Parietal lobe (tissue), 2 donors: ENCODE measurements at places on chromosomes 13 and 19. TPM values are rescaled to one million over a fixed set of nuclear protein-coding genes. Genes with fewer than 3 reads are reported as not detected.

The LRRC63 gene
- 4.4 TPM for total RNA-seq

The FFAR3 gene
- total RNA-seq = not detected

The C5AR2 gene
- total RNA-seq = under 0.01 TPM

The CEACAM5 gene
- total RNA-seq = not detected

The SMIM7 gene
- total RNA-seq = 63.2 TPM

The GRIN2D gene
- total RNA-seq = 4.1 TPM

The IL11 gene
- total RNA-seq = not detected

The C13orf42 gene
- not detected for total RNA-seq

The KLF16 gene
- total RNA-seq = 3.4 TPM

The NDUFA7 gene
- 5.9 TPM for total RNA-seq

The ZNF823 gene
- 15.7 TPM for total RNA-seq

The RASL11A gene
- 0.94 TPM for total RNA-seq

The KIR3DL2 gene
- total RNA-seq = not detected

The IL27RA gene
- 5.6 TPM for total RNA-seq

The ANGPTL8 gene
- not detected for total RNA-seq

The PLVAP gene
- total RNA-seq = 2.2 TPM

The HIF3A gene
- 12.2 TPM for total RNA-seq

The CD209 gene
- not detected for total RNA-seq

The DPF1 gene
- 47.0 TPM for total RNA-seq

The MTUS2 gene
- total RNA-seq = 6.9 TPM

The MAST1 gene
- total RNA-seq = 131 TPM

The KCNJ14 gene
- 1.6 TPM for total RNA-seq

The ONECUT3 gene
- total RNA-seq = not detected

The TEAD2 gene
- total RNA-seq = 9.4 TPM

The LILRA2 gene
- 0.31 TPM for total RNA-seq

The GIPC1 gene
- total RNA-seq = 26.3 TPM

The SIGLEC9 gene
- total RNA-seq = 0.31 TPM

The F10 gene
- total RNA-seq = not detected

The PSG11 gene
- total RNA-seq = not detected

The NAPSA gene
- 0.63 TPM for total RNA-seq

The ZNF534 gene
- total RNA-seq = 9.4 TPM

The ZNF805 gene
- total RNA-seq = 44.4 TPM

The KANK3 gene
- 3.8 TPM for total RNA-seq

The ZNF536 gene
- 56.0 TPM for total RNA-seq

The FUT6 gene
- total RNA-seq = not detected

The TMIGD2 gene
- total RNA-seq = 0.31 TPM

The ETHE1 gene
- total RNA-seq = 19.4 TPM

The PSG5 gene
- not detected for total RNA-seq

The ANKRD24 gene
- total RNA-seq = 14.7 TPM

The CFAP97D2 gene
- not detected for total RNA-seq

The ZNF415 gene
- total RNA-seq = 32.2 TPM

The STK11 gene
- total RNA-seq = 43.2 TPM

The LEUTX gene
- not detected for total RNA-seq

The EXOSC5 gene
- total RNA-seq = 16.3 TPM

The UBE2L5 gene
- 0.63 TPM for total RNA-seq

The LPAR6 gene
- total RNA-seq = 6.3 TPM
